ENCODE measurements at places on chromosomes 11 and 22. TPM values are rescaled to one million over a fixed set of nuclear protein-coding genes. Genes with fewer than 3 reads are reported as not detected.

- H3K27ac ChIP-seq, result no peak overlapping the region
- no peaks in the 10 kb centered on the region for H3K27me3 ChIP-seq
- H3K4me1 ChIP-seq, result no peaks in the 10 kb centered on the region
- no peak for DNase-seq
- H3K4me3 ChIP-seq, result no peak overlapping the region
Observed at GRCh38 chr11:106503901-106504300, 426.4 kb downstream of the AASDHPPT start.

GRCh38 chr22:42300259-42301076 is 30.0 kb upstream of the TCF20 start:
- DNase-seq, result no peak
- no peak overlapping the region for H3K4me3 ChIP-seq
- H3K4me1 ChIP-seq, result no peaks in the 10 kb centered on the region

- peaks cover 22% of the 10 kb centered on the region for H3K27me3 ChIP-seq
- no peaks in the 10 kb centered on the region for H3K4me1 ChIP-seq
- H3K36me3 ChIP-seq, result no peaks in the 10 kb centered on the region
- no peak overlapping the region for H3K27ac ChIP-seq
- no peak overlapping the region for H3K4me3 ChIP-seq
- DNase-seq, result no peak
Observed at GRCh38 chr22:22048981-22049531, 66.5 kb upstream of the TOP3B start.

GRCh38 chr11:2774173-2775082 is 74.6 kb upstream of the KCNQ1OT1 start:
- DNase-seq, result no peak
- peaks cover 38% of the 10 kb centered on the region for H3K4me1 ChIP-seq
- no peak overlapping the region for H3K4me3 ChIP-seq
- H3K27ac ChIP-seq, result no peak overlapping the region
- H3K27me3 ChIP-seq, result no peaks in the 10 kb centered on the region

- no peaks in the 10 kb centered on the region for H3K27me3 ChIP-seq
- H3K36me3 ChIP-seq, result no peaks in the 10 kb centered on the region
- DNase-seq, result no peak
- no peak overlapping the region for H3K4me3 ChIP-seq
Observed at GRCh38 chr11:82757660-82758357, 24.1 kb upstream of the FAM181B start.

The SWAP70 gene
- 27.7 TPM for total RNA-seq

All from SJSA1 (cell line).